SIG-M5 (cell line): ENCODE measurements at places on chromosomes 6 and 20.

- DNase-seq, result no peak
Observed at GRCh38 chr6:15572296-15573016, 90.4 kb downstream of the DTNBP1 start.

GRCh38 chr6:28353981-28354676 is 4.4 kb downstream of the ZKSCAN3 start:
- DNase-seq, result no peak

GRCh38 chr6:26336355-26337198 is 28.4 kb upstream of the BTN3A2 start:
- peak; percentile 28 for DNase-seq

DNA sequence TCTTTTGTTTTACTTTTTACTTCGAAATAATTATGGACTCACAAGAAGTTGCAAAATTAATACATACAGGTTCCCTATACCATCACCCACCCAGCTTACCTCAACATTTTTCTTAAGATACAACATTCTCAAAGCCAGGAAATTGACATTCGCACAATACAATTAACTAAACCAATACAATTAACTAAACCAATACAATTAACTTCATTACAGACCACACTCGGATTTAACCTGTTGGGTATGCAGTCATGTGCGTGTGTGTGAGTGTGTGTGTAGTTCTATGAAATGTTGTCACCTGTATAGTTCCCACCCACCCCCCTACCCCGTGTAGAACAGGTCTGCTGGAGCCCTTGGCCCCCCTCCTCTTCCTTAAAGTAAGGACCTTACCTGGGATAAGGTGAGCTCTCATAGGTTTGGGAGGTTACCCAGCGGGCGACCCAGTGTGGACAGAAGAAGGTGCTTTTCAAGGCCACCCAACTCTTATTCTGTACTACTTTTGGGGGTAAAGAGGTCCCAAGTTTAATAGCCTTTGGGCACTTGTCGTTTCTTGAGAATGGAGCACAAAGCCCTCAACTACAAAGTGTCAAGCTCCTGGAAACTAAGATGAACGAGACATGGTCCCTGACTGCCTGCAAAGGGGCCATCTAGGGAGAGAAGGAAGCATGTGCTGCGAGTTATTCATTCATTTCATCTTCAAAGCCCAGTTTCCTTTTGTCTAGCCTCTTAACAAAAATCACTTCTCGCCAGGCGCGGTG is 544 bp upstream of the STK38 start:
- no peak for DNase-seq

GRCh38 chr20:36173451-36173933 is 19.0 kb downstream of the EPB41L1 start:
- DNase-seq, result no peak
